Breast epithelium (tissue), 4 donors: ENCODE measurements at places on chromosomes 12 and 14.

- DNase-seq: no peak
Measured at GRCh38 chr12:10381928-10382628, 7.8 kb downstream of the KLRK1 start.

GRCh38 chr14:76793956-76794355, 18.7 kb downstream of the ANGEL1 start:
- DNase-seq: no peak

- DNase-seq: no peak
Measured at GRCh38 chr14:92502541-92503286, 10.9 kb upstream of the RIN3 start.

DNA sequence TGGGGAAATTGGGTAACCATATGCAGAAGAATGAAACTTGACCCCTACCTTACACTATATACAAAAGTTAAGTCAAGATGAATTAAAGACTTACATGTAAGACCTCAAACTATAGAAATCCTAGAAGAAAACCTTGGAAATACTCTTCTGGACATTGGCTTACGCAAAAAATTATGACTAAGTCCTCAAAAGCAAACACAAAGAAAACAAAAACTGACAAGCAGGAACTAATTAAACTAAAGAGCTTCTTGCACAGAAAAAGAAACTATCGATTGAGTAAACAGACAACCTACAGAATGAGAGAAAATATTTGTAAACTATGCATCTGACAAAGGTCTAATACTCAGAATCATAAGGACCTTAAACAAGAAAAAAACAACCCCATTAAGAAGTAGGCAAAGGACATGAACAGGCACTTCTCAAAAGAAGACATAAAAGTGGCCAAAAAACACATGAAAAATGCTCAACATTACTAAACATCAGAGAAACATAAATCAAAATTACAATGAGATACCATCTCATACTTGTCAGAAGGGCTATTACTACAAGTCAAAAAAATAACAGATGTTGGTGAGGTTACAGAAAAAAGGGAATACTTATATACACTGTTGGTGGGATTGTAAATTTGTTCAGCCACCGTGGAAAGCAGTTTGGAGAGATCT, 37.0 kb upstream of the CFAP54 start:
- DNase-seq: no peak

- no peak for DNase-seq
Measured at GRCh38 chr12:105843986-105844760, 294.6 kb downstream of the NUAK1 start.

DNA sequence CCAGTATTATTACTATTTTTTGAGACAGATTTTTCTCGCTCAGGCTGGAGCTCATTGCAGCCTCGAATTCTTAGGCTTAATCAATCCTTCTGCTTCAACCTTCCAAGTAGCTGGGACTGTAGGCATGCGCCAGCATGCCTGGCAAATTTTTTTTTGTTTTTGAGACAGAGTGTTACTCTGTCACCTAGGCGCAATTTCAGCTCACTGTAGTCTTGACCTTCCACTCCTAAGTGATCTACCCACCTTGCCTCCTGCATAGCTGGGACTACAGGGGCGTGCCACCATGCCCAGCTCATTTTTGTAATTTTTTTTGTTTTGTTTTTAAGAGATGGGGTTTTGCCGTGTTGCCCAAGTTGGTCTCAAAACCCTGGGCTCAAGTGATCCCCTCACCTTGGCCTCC, 15.2 kb downstream of the ERC1 start:
- DNase-seq: no peak

DNA sequence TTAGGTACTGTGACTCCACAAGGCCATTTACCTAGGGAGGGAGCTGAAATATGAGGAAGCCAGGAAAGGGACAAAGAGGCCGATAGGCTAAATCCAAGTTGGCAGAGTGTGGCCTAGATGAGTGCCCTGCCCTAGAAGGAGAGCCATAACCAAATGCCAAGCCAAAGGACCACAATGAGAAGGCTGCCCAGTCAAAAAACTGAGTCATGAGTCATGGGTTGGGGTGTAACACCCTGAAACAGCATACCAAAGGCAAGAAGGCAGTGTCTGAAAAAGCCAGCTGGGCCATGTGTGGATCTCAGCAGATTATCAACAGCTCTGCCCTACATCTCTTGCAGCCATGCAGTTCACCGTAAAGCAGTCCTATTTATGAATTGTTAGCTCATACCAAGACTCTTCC, 171.7 kb downstream of the PHLDA1 start:
- no peak for DNase-seq

DNA sequence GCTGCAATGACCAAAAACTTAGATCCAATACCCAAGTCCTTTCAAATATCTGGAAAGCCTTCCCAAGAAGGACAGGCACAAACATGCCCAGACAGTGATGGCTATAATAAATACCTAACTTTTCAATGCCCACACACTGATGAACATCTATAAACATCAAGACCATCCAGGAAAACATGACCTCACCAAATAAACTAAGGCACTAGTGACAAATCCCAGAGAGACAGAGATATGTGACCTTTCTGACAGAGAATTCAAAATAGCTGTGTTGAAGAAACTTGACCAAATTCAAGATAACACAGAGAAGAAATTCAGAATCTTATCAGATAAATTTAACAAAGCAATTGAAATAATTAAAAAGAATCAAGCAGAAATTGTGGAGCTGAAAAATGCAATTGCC, 38.7 kb upstream of the INSM2 start:
- no peak for DNase-seq

GRCh38 chr12:10842862-10843261, 6.4 kb downstream of the PRR4 start:
- DNase-seq: no peak

- no peak for DNase-seq
Measured at GRCh38 chr12:24996102-24996797, 47.3 kb upstream of the BCAT1 start.

- no peak for DNase-seq
Measured at GRCh38 chr12:52370926-52371608, 3.8 kb upstream of the KRT85 start.

- peak; percentile 22 for DNase-seq
Measured at GRCh38 chr12:3646561-3647241, 106.2 kb downstream of the CRACR2A start.

GRCh38 chr12:55738123-55739024, 4.5 kb upstream of the GDF11 start:
- DNase-seq: peak; percentile 60

- no peak for DNase-seq
Measured at GRCh38 chr12:3305904-3306619, 184.9 kb upstream of the PRMT8 start.

DNA sequence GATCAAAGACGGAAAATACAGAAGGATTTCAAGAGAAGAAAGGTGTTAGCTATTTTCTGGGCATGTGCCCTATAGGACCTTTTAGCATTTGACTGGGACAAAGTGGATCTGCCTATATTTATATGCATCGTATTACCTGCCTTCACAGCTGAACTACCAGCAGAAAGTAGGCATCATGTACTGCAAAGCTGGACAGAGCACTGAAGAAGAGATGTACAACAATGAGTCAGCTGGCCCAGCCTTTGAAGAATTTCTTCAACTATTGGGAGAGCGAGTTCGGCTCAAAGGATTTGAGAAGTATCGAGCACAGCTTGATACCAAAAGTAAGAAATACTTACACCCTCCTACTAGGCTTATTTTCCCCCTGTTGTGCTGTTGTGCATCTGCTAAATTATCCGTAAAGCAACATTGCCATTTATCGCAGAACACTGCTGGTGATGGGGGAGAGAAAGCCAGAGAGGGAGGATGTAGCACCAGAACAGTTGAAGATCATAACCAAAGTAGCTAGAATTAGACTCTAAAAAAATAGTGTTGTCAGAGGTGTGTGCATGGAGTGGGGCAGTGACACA, 282.0 kb upstream of the RGS6 start:
- no peak for DNase-seq

GRCh38 chr12:126346087-126346486, 1280.9 kb downstream of the AACS start:
- no peak for DNase-seq

- no peak for DNase-seq
Measured at GRCh38 chr12:62959745-62960144, 24.8 kb upstream of the PPM1H start.

- no peak for DNase-seq
Measured at GRCh38 chr12:55725556-55725955, 3.3 kb downstream of the CD63 start.

- DNase-seq: no peak
Measured at GRCh38 chr12:95607642-95608041, 56.4 kb upstream of the USP44 start.

DNA sequence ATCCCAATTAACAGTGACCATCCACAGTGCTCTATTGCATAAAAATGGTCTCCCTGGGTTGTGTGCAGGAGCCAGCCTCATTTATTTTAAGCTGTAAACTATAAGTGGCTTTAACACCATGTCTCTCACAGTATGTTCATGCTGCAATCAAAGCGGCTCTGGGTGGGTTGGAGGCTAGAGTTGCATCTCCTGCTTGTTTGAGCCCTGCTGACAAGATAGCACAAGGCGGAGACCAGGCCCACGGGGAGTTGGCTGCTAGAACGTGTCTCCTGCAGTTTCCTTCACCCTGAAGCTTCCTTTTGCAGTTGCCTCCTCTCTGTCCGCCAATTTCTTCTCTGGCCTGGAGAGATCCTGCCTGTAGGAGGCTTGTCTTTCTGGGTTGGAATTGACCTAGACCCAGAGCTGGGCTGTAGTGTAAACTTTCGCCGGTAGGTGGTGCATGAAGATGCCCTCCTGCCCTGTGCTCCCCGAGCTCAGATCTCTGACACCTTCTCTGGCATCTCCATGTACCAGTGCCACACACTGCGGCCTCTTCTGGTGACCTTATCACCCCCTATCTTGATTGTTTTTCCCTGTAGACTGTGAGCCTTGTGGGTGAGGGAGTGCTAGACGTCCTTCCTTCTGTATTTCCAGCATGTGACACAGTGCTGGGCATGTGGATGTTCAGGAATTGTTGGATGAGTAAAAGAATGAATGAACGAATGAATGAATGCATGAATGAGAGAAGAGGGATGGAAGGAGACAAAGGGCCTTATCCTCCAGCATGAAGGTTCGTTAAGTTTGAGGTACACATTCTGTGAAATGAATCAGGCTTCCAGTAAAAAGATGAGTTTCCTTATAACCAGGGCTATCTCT, 10.4 kb downstream of the OTUB2 start:
- DNase-seq: peak; percentile 65

DNA sequence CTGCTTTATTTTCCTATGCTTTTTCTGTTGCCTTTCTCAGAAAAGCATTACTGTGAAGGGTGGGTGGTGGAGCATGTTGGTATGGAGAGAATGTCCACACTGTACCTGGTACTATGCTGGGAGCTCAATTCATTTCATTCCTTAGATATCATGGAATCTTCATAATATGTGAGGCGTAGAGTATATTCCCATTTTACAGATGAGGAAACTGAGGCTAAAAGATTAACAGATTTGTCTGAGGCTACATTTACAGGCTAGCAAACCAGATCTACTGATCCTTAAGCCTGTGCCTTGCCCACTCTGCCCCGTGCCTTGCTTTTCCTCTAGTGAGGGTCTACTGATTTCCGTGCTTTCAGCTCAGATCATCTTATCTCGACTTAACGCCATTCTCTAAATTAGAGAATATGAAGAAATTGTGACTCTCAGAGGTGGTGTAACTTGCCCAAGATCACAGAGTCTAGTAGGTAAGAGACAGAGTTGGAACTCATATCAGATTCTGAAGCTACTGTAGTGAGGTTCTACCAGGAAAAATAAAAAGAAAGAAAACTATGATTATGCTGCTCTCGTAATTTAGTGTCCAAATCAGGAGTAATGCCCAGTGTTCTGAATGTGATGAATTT, 5.5 kb downstream of the GLRX5 start:
- DNase-seq: no peak

DNA sequence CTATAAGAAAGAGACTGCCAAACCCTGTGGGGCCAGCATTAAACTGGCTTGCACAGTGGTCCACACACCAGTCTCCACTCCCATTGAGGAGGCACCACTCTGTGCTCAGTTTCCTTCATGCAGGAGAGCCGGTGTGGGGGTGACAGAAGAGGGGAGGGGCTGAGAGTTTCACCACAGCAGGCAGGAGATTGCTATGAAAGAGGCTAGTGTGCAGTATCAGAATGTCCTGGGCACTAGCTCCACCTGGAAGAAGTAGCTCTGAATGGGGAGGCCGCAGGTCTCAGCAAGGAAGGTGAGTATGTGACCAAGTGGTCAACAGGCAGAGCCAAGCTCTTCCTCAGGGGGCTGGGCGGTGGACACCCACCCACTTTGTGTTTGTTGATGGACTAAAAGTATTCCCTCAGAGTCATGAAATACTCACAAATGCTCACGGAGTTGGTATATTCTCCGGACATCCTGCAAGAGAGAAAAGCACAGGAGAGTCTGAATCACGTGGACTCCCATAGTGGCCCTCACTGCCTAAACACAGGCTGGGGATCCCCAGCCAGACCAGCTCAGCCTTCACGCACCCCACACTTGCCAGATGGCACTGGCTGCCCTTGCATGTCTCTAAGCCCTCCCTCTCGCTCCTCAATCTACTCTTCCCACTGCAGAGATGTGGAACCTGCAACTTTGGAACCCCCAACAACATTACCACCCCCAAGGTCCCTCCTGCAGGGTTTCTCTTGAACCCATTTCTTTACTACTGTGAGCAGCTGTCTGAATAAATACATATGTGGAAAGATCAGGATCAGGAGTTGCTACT, 7.8 kb upstream of the KRT72 start:
- DNase-seq: no peak

GRCh38 chr14:33567023-33567728, 383.7 kb downstream of the EGLN3 start:
- DNase-seq: no peak

DNA sequence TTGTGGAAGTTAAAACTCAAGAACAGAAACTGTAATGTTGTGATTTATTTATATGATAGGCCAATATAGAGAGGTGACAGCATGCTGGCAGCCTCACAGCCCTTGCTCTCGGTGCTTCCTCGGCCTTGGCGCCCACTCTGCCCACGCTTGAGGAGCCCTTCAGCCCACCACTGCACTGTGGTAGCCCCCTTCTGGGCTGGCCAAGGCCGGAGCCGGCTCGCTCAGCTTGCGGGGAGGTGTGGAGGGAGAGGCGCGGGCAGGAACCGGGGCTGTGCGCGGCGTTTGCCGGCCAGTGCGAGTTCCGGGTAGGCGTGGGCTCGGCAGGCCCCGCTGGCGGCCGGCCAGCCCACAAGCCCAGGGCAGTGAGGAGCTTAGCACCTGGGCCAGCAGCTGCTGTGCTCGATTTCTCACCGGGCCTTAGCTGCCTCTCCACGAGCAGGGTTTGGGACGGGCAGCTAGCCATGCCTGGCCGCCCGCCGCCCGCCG, 65.8 kb upstream of the SLC8A3 start:
- peak; percentile 25 for DNase-seq

DNA sequence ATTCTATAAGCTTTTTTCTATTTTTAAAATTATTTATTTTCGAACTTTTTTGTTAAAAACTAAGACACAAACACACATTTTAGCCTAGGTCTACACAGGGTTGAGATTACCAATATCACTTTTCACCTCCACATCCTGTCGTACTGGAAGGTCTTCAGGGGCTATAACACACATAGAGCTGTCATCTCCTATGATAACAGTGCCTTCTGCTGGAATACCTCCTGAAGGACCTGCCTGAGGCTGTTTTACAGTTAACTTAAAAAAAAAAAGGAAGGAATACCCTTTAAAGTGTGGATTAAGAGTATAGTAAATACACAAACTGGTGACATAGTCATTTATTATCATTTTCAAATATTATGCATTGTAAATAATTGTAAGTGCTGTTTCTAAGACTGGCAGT, 43.0 kb downstream of the RASSF8 start:
- no peak for DNase-seq

- DNase-seq: no peak
Measured at GRCh38 chr12:88266806-88267360, 124.8 kb downstream of the TMTC3 start.

- DNase-seq: no peak
Measured at GRCh38 chr14:100907240-100907639, 3.7 kb upstream of the RTL1 start.
